Memory B cell (primary cell): ENCODE measurements at places on chromosomes 12 and 14.
A peak's percentile ranks its signal among the peaks of the same experiment; 100 is the strongest.

GRCh38 chr12:39722504-39722903, 102.9 kb upstream of the ABCD2 start:
- H3K27me3 ChIP-seq = no peaks in the 10 kb centered on the region
- H3K27ac ChIP-seq = no peak overlapping the region
- no peak for DNase-seq
- no peaks in the 10 kb centered on the region for H3K4me1 ChIP-seq
- H3K4me3 ChIP-seq = no peak overlapping the region

DNA sequence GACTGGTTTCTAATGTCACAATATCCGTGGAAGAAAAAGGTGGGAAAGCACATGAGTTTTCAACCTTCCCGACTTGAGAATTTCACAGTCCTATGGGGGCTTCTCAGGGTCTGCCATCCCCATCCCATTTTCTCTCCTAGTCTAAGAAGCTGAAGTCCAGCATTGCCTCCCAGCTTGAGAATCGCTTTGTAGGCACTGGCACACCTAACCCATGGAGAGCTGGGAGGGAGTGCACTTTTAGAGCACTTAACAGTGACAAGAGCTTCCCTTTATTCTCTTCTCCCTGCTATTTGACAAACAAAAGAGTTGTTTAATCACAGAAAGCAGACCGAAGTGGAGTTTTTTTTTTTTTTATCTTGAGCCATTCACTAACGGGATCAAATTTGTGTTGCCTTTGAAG, 22.8 kb upstream of the SRRM4 start:
- no peaks in the 10 kb centered on the region for H3K4me1 ChIP-seq
- H3K36me3 ChIP-seq = no peaks in the 10 kb centered on the region
- no peak overlapping the region for H3K4me3 ChIP-seq
- H3K27me3 ChIP-seq = no peaks in the 10 kb centered on the region
- no peak for DNase-seq

DNA sequence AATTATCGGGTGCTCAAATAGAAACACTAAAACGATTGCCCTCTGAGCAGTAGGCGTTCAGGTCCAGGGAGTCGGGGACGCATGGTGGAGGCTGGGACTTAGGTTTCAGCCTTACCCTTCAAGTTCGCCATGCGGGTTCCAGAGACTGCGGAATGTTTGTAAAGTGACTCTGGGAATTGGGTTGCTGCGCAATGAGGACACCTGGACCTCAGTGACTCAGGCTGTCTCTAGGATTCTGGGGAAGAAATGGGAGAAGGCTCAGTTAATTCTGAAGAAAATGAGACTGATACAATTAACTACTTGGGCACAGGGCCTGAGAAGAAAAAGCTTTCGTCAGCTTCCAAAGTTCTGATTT, 1.1 kb downstream of the LGALS3 start:
- no peak overlapping the region for H3K27ac ChIP-seq
- no peaks in the 10 kb centered on the region for H3K36me3 ChIP-seq
- peaks cover 6% of the 10 kb centered on the region for H3K4me1 ChIP-seq
- peak overlapping the region; percentile 85 for H3K4me3 ChIP-seq

GRCh38 chr12:72209086-72209485, 63.1 kb upstream of the TRHDE start:
- H3K4me3 ChIP-seq = no peak overlapping the region
- DNase-seq = no peak
- H3K36me3 ChIP-seq = no peaks in the 10 kb centered on the region
- H3K27me3 ChIP-seq = no peaks in the 10 kb centered on the region
- H3K4me1 ChIP-seq = no peaks in the 10 kb centered on the region
- H3K27ac ChIP-seq = no peak overlapping the region

- no peaks in the 10 kb centered on the region for H3K4me1 ChIP-seq
- H3K36me3 ChIP-seq = no peaks in the 10 kb centered on the region
- no peaks in the 10 kb centered on the region for H3K27me3 ChIP-seq
- H3K4me3 ChIP-seq = no peak overlapping the region
Observed at GRCh38 chr12:77878901-77879300, 48.2 kb downstream of the NAV3 start.

DNA sequence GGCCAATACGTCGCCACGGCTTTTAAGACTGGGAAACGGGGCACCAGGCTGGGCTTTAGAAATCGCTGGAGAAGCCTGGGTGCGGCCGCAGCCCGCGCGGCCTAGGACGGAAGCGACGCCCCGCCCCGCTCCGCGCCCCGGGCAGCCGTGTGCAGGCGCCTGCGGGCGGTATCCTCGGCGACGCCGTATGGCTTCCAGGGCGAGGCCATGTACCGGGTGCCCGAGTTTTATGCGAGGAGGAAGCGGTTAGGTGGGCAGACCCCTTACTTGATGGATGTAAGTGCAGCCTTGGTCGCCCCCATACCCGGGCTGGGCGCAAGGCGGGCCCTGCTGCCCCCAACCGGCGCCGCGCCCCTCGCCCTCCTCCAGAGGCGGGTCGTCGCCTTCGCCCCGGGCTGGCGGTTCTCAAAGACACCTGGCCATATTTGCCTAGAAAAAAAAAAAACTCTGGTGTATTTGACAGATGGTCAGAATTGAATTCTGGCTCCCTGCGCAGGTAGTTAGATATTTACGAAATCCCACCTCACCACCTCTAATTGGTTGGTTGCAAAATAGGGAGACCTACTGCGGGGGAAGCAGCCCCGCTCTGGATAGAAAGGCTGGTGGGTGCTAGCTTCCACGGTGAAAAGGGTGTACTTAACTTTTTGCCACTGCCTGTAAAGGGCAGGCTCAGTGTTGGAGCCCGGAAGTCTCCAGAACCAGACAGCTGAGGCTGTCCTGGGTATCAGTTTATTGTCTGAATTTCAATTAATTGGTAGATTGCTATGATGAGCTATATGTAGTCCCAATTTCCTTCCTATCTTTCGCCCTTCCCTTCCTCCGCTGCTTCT, at the start of gene PPP1R36:
Gene PPP1R36 (plus strand): TSS at position 171 of the 830 bp plus-strand sequence. CDS start 37 bp downstream, at position 208.
- no peak within 1 kb of the TSS for H3K27ac ChIP-seq
- H3K27me3 ChIP-seq = peaks cover 12% of the 10 kb centered on the region
- H3K4me1 ChIP-seq = peaks cover 8% of the 10 kb centered on the region
- peak within 1 kb of the TSS; percentile 67 for H3K4me3 ChIP-seq

- peaks cover 5% of the 10 kb centered on the region for H3K36me3 ChIP-seq
- peaks cover 70% of the 10 kb centered on the region for H3K4me1 ChIP-seq
- peak overlapping the region; percentile 22 for H3K27ac ChIP-seq
Observed at GRCh38 chr12:11676052-11676451, 26.6 kb downstream of the ETV6 start.

DNA sequence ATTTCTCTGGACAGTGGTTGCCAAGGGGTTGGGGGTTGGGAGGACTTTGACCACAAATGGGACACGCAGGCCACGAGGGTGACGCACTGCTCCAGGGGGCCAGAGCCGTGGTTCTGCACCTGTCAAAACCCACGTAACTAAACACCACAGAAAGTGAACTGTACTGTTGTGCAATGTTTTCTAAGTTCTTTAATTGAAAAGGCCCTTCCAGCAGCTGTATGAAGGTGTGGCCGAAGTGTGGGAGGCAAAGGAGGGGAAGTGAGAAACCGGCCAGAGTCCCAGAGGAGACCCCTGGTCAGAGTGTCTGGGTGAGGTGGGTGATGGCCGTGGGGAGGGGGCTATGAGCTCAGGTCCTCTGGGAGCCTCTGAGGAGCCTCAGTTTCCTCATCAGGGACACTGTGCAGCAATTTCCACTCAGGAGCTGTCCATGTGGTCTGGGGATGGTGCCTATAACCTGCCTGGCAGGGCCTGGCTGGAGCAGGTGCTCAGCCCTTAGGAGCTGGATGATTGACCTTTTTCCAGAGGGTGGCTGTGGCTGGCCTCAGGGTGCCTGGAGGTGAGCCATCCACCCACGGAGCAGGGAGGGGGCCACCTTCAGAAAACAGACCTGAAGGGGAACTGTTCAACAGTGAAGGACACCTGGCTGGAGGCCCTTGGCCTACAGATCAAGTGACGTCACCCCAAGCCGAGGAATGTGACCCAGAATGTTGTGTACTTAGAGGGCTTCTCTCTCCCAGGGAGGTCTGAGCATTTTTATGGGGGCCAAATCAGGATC, 9.8 kb upstream of the BDKRB2 start:
- no peak overlapping the region for H3K4me3 ChIP-seq
- H3K36me3 ChIP-seq = no peaks in the 10 kb centered on the region
- no peak overlapping the region for H3K27ac ChIP-seq

DNA sequence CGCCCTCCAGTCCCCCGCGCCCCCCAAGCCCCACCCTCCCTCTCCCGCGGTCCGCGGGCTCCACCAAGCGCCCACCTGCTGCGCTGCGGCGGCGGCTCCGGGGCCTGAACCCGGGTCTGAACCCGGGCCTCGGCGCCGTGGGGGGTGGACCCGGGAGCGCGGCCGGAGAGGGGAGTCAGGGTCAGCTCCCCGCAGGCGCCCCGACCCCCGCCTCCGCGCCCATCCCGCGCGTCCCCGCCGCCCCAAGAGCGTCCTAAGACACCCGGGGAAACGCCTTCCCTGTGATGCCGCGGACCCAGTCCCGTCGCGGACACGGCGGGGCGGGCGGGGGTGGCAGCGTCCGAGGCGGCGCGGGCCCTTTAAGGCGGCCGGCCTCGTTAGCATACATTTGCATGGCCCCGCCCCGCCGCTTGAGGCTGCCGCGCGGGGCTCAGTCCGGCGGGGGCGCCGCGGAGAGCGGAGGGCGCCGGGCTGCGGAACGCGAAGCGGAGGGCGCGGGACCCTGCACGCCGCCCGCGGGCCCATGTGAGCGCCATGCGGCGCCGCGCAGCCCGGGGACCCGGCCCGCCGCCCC, at the start of gene MMP17:
Gene MMP17 (plus strand): TSS at position 433 of the 574 bp plus-strand sequence. CDS start 102 bp downstream, at position 535.
- peak; percentile 43 for DNase-seq
- H3K4me1 ChIP-seq = peaks cover 12% of the 10 kb centered on the region
- peaks cover 13% of the 10 kb centered on the region for H3K27me3 ChIP-seq
- H3K36me3 ChIP-seq = no peaks in the 10 kb centered on the region
- peak within 1 kb of the TSS; percentile 89 for H3K4me3 ChIP-seq

GRCh38 chr12:12926571-12927071, 25.3 kb downstream of the GPRC5D start:
- no peak for DNase-seq
- H3K4me1 ChIP-seq = no peaks in the 10 kb centered on the region
- H3K27ac ChIP-seq = no peak overlapping the region
- H3K27me3 ChIP-seq = peaks cover 5% of the 10 kb centered on the region

- peaks cover 6% of the 10 kb centered on the region for H3K27me3 ChIP-seq
- no peak overlapping the region for H3K27ac ChIP-seq
- no peak overlapping the region for H3K4me3 ChIP-seq
- DNase-seq = no peak
- no peaks in the 10 kb centered on the region for H3K36me3 ChIP-seq
Observed at GRCh38 chr14:32012571-32012970, 64.5 kb upstream of the ARHGAP5 start.

- no peak overlapping the region for H3K4me3 ChIP-seq
- no peaks in the 10 kb centered on the region for H3K27me3 ChIP-seq
- H3K4me1 ChIP-seq = peaks cover 9% of the 10 kb centered on the region
- no peak for DNase-seq
- H3K27ac ChIP-seq = no peak overlapping the region
Observed at GRCh38 chr12:108814462-108815211, 42.7 kb downstream of the SSH1 start.

GRCh38 chr14:80636071-80636470, 305.5 kb downstream of the CEP128 start:
- no peak for DNase-seq
- H3K4me3 ChIP-seq = no peak overlapping the region
- H3K27me3 ChIP-seq = no peaks in the 10 kb centered on the region
- no peaks in the 10 kb centered on the region for H3K36me3 ChIP-seq

- peaks cover 2% of the 10 kb centered on the region for H3K36me3 ChIP-seq
- H3K27me3 ChIP-seq = no peaks in the 10 kb centered on the region
- H3K4me3 ChIP-seq = no peak overlapping the region
- H3K27ac ChIP-seq = no peak overlapping the region
- no peak for DNase-seq
Observed at GRCh38 chr14:79028281-79028680, 858.1 kb downstream of the NRXN3 start.

GRCh38 chr12:120496413-120497340, 764 bp downstream of the DYNLL1 start:
- peak overlapping the region; percentile 93 for H3K4me3 ChIP-seq
- peak overlapping the region; percentile 88 for H3K27ac ChIP-seq
- peaks cover 4% of the 10 kb centered on the region for H3K36me3 ChIP-seq
- H3K4me1 ChIP-seq = peaks cover 21% of the 10 kb centered on the region

DNA sequence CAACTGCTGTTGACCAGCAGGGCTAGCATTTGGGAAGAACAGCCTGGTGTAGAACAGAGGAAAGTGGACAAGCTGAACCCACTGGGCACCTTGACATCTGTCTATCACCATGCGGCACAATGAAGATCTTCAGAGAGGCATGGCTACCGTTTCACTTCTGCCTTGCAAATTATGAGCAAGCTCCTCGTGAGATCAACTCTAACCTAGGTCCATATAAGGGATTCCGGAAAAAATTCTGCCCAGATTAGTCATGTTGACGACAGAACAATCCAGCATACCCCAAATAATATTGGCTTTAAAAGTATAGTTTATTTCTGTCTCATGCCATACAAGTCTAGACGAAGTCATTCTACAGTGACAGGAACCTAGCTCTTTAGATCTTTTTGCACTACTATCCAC, 91.6 kb upstream of the ATF7IP start:
- H3K4me3 ChIP-seq = no peak overlapping the region
- DNase-seq = no peak
- no peaks in the 10 kb centered on the region for H3K27me3 ChIP-seq
- H3K27ac ChIP-seq = peak overlapping the region; percentile 90

GRCh38 chr12:108495054-108495453, 20.0 kb upstream of the FICD start:
- DNase-seq = no peak
- H3K4me1 ChIP-seq = no peaks in the 10 kb centered on the region
- H3K27me3 ChIP-seq = peaks cover 22% of the 10 kb centered on the region
- no peak overlapping the region for H3K4me3 ChIP-seq
- no peak overlapping the region for H3K27ac ChIP-seq
- H3K36me3 ChIP-seq = no peaks in the 10 kb centered on the region

DNA sequence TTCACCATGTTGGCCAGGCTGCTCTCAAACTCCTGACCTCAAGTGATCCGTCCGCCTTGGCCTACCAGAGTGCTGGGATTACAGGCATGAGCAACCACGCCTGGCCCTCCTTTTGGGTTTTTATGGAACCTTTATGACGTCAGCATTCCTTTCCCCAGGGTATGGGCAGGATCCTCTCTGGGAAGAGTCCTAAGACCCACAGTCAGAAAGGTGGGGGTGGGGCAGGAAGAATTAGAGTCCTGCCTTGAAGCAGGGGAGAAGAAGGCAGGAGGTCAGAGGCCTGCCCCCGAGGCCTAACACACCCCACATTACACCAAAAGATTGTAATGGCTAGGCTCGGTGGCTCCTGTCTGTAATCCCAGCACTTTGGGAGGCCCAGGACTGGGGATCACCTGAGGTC, 30.8 kb upstream of the CDK17 start:
- no peaks in the 10 kb centered on the region for H3K27me3 ChIP-seq
- no peak overlapping the region for H3K4me3 ChIP-seq
- no peaks in the 10 kb centered on the region for H3K36me3 ChIP-seq
- H3K27ac ChIP-seq = no peak overlapping the region
- DNase-seq = no peak

DNA sequence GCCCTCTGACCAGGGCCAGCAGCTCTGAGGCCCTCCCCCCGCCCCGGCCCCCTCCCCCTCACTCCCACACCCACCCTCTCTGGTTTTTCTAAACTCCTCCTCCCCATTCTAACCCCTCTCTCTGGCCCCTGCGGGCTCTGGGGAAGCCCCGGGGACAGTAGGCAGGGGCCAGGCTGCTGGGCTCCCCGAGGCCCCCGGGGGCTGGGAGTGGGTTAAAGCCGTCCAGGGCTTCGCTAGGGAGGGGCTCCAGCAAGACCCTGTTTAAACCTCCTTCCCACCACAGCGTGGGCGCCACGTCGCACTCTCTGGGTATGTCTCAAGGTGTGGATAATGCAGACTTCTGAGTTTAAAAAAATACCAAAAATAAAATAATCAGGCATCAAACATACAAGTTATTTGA, 51.4 kb downstream of the GALNT9 start:
- no peak for DNase-seq
- H3K4me1 ChIP-seq = peaks cover 2% of the 10 kb centered on the region
- no peak overlapping the region for H3K27ac ChIP-seq

GRCh38 chr14:91482263-91483013, 27.7 kb downstream of the PPP4R3A start:
- H3K27ac ChIP-seq = peak overlapping the region; percentile 63
- H3K36me3 ChIP-seq = peaks cover 45% of the 10 kb centered on the region
- no peaks in the 10 kb centered on the region for H3K27me3 ChIP-seq
